ENCODE measurements at places on chromosomes 7 and 10.

- DNase-seq = no peak
These were observed 37.6 kb downstream of the UNC5B start for GRCh38 chr10:71249996-71250395.

DNA sequence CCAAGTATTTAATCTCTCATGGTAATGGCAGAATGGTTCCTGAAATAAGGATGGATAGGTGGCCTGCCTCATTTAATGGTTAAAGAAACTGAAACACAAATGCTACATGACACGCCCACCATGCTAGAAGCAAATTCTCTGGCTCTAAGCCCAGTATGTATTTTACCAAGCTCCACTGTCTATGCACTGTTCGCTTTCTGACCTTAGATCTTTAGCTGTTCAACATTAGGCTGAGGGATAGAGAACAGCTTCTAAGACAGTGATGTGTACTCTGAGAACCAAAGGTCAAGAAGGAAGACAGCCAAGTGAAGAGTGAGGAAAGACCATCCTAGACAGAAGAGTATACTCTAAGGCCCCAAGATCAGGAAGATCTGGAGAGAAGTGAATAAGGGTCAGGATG lies 26.6 kb downstream of the FAM3C start:
- no peak for DNase-seq

DNA sequence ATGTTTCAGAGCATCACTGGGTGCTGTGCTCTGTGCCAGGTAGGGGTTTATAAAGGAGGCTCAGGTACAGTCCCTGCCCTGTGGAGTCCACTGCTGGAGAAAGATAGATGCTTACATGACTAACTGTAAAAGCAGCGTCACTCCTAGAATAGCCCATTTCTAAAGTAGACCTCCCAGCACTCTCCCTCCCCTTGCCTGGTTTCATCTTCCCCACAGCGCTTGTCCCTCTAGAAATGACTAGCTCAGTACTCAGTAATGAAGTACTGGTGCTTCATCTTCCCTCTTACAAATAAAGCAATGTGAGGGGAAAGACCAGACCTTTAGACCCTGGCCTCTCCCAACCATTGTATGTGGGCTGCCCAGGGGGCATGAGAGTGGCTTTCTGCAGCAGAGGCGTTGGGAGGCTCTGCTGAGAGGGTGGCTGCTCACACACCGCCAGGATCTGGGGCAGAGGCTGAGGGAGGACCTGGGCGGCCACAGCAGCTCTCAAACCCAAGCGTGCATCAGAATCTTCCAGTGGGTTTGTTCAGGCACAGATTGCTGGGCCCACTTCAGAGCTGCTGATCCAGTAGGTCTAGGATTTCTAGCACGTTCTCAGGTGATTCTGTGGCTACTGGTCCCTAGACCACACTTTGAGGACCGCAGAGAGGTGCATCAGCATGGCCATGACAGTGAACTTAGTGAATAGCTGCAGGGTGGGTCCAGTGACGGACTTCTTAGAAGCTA lies 110.3 kb upstream of the ANLN start:
- no peak for DNase-seq

DNA sequence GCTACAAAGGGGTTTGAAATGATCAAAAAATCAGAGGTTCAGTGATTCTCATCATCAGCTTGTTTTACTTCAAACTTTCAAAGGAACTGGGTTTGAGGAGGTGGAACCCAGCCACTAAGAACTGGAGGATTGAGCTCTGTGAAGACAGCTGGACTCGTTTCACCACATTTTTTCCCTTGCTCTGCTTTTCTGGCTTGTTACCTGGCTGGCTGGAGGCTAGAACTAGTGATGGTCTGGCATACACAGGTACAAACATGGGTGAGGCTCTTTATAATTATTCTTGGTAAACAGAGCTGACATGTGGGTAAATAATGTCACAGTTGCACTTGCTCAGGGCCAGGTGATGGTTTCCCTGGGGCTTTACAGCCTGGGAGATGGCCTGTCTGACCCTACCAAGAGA lies 352.5 kb downstream of the FGFR2 start:
- no peak for DNase-seq

DNA sequence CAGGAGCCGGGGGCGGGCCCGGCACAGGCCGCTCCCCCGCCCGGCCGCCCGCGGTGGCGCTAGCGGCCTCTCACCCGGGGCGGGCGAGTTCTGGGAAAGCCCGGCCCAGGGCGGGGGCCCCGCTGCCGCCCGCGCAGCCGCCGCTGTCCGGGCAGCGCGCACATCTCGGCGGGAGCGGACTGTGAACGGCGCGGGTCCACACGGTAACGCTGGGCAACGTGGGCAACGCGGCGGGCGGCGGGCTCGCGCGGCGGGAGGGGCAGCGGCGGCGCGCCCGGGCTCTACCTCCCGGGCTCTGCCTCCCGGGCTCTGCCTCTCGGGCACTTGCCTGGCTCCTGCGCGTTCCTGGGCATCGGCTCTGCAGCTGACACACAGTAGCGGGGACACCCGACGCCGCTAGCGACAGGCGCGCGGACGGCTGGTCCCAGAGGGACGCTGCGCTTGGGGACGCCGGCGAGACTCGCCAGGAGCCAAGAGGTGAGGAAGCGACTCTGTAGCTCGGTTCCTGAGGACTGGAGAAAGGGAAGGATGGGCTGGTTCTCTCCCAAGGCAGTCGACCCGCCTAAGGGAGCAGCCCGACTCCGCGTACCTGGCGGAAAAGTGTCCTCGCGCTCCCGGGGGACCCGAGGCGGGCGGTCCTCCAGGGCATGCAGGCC lies at the start of gene PLCE1:
TSS of gene PLCE1 (plus strand) at position 150 of the 656 bp plus-strand sequence. CDS start 37,116 bp downstream, outside the sequence.
- DNase-seq = no peak
